SK-N-SH treated with all-trans-retinoic acid at 6 μM for 48 hours (cell line): ENCODE measurements at places on chromosomes 6 and 20.

DNA sequence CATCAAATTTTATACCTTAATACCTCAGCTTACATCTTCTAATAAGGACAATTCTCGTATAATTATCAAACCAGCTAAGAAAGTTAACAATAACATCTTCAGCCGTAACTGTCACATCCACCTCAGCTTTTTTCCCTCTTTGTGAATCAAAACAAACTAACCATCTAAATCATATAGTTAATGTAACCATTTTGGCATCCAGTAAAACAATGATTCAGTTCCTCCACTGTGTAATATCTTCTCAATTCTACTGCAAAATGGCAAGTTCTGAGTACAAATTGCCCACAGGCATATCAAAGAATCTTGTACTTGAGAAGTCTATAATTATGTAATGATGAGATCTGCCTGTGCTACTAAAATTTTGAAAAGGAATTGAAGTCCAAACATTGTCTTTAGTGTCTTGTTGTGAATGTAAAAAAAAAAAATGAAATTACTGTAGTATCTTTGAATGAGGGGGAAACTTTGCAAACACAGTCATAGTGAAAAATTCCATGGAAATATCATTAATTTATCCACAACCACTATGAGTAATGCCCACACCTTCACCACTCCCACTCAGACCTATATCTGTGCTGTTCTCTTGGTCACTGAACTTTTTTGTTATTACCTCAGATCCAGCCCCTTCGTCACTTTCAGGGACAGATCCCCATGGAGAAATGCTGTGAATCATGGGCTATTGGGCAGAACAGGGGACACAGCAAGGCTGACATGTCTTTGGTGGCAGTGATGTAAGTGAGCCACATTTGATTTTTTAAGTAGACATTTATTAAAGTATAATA lies 178.6 kb upstream of the RAB32 start:
- ATAC-seq: no peak

GRCh38 chr20:18057994-18058349 lies 256 bp upstream of the OVOL2 start:
- ATAC-seq: no peak

GRCh38 chr6:165091121-165091785 lies 218.2 kb downstream of the C6orf118 start:
- no peak for ATAC-seq

DNA sequence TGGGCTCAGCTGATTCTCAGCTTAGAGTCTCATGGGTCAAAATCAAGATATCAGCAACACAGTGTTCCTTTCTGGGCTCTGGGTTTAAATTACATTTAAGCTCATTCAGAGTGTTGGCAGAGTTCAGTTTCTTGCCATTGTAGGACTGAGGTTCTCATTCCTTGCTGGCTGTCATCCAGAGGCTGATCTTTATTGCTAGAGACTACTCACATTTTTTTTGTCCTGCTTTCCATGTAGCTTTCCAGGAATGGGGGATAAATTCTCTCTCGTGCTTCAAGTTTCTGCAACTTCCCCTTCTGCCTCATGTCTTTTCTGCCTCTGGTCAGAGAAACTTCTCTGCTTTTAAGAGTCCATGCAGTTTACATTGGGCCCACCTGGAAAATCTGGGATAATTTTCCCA lies 86.9 kb downstream of the RFX6 start:
- ATAC-seq: no peak

- ATAC-seq: peak; percentile 84
Measured at GRCh38 chr6:35449287-35449881, 2.8 kb upstream of the FANCE start.

- ATAC-seq: no peak
Measured at GRCh38 chr6:52972989-52973388, 22.1 kb downstream of the GSTA4 start.

DNA sequence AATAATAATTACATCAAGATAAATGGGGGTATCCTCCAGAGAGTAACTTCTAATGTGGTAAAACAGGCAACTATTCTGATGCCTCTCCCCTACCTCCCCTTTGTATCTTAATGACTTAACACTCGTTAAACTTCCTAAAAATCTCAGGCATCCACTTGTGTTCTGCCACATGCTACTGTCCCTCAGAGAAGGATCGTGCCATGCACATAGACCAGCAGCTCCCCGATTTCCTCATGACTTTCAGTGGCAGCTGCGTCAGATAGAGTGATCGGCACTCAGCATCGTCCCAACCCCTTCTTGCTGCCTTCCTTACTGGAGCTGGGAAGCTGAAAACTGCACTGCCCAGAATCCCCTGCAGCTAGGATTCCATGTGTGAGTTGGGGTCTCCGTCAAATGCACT lies 32.1 kb downstream of the RIPOR2 start:
- ATAC-seq: no peak

DNA sequence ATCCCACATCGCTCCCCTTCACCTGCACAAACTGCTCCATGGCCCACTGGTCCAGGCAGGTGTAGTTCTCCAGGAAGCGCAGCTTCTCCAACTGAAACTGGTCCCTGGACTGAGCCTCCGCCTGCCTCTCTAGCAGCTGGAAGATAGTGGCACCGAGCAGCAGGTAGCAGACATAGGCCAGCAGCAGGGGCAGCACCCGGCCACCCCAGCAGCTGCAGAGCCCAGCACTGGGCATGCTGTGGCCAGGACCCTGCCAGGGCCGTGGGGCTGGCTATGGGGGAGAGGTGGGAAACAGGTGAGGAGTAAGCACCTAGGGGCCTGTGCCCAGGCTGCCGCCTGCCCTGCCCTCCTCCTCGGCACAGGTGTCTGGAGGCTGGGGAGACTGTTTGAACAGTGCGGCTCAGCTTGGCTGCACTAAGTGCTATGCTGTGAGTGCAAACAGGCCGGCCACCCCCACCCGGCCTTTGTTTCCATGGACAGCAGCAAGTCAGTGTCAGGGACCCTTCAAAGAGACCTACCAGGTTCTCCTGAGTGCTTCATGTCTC lies at the start of gene KCNK16:
Gene KCNK16 (minus strand): TSS at position 397 of the 545 bp plus-strand sequence. CDS start 162 bp downstream, at position 235.
- ATAC-seq: no peak

DNA sequence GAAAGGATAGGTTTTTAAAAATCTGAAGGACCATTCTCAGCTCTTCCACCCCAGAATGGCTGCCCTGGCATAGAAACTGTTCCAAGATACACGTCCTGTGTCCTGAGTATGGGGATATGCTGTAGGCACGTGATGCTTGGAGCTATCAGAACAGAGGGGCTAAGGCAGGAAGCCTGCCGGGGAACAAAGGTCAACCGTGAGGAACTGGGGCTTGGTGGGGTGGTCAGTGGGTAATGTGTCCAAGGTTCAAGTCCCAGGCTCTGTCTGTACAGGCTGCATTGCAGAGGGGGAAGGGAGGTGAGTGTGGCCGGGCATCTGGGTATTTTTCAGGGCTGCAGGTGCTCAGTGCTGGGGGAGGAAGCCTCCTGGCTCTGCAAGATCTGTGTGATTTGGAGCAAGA lies 479.6 kb upstream of the CHD6 start:
- ATAC-seq: no peak

- no peak for ATAC-seq
Measured at GRCh38 chr20:24158281-24158680, 169.7 kb upstream of the GGTLC1 start.

DNA sequence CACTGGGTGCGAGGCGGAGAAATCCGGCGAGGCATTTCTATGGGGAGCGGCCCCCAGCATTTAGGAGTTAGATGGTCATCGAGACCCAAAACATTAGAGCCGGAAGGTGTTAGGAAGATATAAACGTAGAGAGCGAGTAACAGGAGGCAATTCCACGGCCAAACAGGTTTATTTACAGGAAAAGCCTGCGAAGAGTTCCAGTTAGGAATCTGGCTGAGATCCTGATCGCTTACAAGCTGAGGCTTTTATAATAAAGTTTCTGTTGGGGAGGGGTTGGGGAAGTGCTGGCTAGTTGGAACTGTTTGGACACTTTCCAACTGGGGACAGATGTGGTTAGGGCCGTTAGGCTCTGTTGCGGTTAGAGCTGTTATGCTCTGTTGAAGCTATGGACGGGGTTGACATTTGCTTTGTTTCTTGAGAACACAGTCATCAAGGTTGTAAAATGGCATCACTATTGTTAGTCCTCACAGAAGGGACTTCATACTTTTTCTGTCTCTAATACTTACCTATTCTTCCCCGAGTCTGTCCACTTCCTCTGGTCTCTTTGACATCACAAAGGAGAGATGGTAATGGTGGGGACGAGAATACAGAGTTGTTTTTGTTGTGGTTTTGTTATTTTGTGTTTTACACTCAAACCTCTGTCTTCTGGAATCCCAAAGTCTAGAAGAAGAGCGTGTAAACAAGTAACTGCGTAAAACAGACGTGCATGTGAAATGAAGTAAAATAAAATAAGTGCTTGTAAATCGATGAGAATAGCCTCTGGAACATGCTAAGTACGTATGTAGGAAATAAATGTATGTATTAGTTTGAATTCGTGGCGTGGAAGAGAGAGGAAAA lies 554 bp upstream of the ZSCAN31 start:
- ATAC-seq: peak; percentile 27

DNA sequence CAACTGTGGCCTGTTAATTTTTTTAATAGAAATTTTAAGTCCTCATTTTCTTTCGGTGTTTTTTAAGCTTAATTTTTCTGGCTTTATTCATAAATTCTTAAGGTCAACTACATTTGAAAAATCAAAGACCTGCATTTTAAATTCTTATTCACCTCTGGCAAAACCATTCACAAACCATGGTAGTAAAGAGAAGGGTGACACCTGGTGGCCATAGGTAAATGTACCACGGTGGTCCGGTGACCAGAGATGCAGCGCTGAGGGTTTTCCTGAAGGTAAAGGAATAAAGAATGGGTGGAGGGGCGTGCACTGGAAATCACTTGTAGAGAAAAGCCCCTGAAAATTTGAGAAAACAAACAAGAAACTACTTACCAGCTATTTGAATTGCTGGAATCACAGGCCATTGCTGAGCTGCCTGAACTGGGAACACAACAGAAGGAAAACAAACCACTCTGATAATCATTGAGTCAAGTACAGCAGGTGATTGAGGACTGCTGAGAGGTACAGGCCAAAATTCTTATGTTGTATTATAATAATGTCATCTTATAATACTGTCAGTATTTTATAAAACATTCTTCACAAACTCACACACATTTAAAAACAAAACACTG lies 10.1 kb downstream of the HFE start:
- ATAC-seq: peak; percentile 95

- peak; percentile 49 for ATAC-seq
Measured at GRCh38 chr6:54286141-54286540, 22.1 kb upstream of the TINAG start.

GRCh38 chr6:168221000-168221399 lies 98.6 kb downstream of the DACT2 start:
- no peak for ATAC-seq

GRCh38 chr6:18406955-18407749 lies 20.0 kb downstream of the RNF144B start:
- peak; percentile 72 for ATAC-seq

GRCh38 chr6:163745536-163746400 lies 331.2 kb downstream of the QKI start:
- peak; percentile 71 for ATAC-seq

- ATAC-seq: peak; percentile 10; the same call in 1 of the 3 replicates
Measured at GRCh38 chr6:44004136-44004535, 123.1 kb downstream of the MRPL14 start.

- ATAC-seq: peak; percentile 95
Measured at GRCh38 chr20:8693709-8694108, 375.2 kb upstream of the PLCB4 start.

DNA sequence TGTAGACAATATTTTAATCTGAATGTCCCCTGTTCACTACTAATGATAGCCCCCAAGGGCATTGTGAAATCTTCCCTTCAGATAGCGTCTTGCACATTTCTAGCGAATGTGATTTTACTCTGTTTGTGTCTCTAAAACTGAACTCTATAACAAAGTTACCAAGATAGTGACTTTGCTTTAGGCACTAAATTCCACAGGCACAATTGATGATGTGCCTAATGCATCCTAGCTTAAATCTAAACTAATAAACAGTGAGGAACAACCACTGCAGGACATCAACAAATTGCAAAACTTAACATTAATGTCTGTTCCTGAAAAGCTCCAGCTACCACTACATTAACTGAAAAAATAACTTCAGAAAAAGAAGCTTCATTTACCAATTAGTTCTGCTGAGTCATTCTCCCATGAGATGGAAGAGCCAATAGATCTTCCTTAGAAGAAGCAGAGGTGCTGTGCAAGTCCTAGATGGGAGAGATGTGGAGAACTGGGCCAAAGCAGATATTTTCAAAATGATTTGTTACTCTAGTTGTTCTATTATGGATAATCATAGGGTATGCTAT lies 1065.0 kb downstream of the EPHA7 start:
- no peak for ATAC-seq

DNA sequence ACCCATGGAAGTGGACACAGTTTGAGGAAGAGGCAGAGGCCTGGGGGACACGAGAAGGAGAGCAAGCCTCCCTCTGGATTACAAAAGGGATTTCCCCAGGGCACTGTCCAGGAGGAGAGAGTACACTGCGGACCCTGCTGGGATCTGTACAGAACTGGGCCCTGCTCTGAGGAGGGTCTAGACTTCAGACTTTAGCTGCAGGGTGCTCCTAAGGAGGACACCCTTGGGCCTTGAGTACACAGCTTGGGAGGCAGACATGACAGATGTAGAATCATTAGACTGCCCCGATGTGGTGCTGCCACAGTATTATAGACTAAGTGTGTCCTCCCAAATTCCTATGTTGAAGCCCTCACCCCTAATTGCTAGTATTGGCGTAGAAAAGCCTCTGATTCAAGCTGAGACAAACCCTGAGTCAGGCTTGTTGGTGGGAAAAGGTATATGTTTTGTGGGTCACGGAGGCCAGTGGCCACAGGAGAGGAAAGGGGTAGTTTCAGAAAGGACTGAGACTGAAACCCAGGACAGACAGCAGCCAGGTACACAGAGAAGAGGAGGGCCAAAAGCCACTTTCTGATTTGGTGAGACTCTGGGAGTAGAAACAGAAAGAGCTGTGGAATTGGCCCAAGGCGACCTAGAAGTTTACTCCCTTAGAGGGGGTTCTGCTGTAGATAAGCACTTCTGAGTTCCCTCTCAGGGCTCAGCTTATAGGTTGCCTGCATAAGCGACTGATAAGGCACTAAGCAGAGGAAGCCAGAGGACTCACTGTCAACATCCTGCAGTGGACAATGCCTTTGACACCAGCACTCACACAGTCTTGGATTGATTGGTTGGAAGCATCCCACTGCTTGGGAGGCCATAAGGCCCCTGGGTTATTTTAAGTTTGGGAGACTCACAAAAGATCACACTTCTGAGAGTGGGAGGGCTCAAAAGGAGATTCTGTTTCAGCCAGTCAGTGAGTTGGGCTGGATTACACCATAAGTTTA lies 16.5 kb upstream of the SH3BGRL2 start:
- ATAC-seq: no peak

DNA sequence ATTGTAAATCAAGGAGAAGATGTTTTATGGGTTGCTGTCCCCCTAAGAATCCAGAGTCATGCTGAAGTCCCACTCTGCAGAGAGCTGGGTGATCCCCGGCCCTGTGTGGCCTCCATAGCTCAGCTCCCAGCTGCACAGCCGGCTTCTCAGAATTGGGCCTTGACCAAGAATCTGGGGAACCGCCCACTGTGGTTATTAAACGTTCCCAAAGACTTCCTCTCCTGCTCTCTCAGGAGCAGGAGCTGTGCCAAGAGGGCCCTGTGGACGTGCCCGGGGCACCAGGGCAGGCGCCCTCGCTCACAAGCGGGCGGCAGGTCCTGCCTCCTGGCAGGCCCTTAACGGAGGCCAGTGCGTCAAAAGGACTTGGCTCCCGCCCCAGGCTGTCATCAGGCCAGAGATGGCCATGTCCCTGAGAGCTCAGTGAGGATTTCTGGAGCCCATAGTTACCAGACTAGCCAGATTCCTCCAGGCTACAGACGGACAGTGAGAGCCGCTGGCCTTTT lies 30.4 kb downstream of the ZC3H12D start:
- ATAC-seq: peak; percentile 92
